Jurkat, Clone E6-1 (cell line): ENCODE measurements at places on chromosomes 11 and 22.

DNA sequence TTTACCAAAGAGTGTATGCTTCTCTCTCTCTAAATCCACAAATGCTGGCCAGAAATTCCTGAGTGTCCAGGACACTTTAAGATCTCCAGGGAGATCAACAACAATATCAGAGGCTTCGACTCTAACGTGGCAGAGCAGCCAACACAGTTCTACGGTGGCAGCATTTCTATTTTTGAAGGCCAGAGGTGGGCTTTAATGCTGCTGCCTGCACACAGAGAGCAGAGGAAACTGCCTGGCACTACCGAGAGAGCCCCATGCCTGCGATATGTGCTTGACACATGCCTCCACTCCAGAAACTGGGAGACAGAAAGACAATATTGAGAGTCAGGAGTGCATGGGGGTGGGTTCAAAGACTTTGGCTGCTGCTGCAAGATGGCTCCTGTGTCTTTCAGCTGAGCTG, 48.8 kb upstream of the GALNT18 start:
- DNase-seq = no peak

GRCh38 chr22:34567367-34567766, 498.6 kb upstream of the ISX start:
- no peak for DNase-seq

- DNase-seq = no peak
Measured at GRCh38 chr22:50713008-50713385, 25.0 kb upstream of the ACR start.

- no peak for DNase-seq
Measured at GRCh38 chr11:29119116-29119515, 897.7 kb downstream of the KCNA4 start.

- DNase-seq = no peak
Measured at GRCh38 chr22:46149512-46150033, 753 bp upstream of the PPARA start.

- peak; percentile 74 for DNase-seq
Measured at GRCh38 chr22:24875862-24876506, 70.0 kb downstream of the SGSM1 start.

GRCh38 chr22:36725366-36726006, 21.9 kb upstream of the CACNG2 start:
- DNase-seq = no peak

- no peak for DNase-seq
Measured at GRCh38 chr11:73598719-73599379, 937 bp upstream of the FAM168A start.

DNA sequence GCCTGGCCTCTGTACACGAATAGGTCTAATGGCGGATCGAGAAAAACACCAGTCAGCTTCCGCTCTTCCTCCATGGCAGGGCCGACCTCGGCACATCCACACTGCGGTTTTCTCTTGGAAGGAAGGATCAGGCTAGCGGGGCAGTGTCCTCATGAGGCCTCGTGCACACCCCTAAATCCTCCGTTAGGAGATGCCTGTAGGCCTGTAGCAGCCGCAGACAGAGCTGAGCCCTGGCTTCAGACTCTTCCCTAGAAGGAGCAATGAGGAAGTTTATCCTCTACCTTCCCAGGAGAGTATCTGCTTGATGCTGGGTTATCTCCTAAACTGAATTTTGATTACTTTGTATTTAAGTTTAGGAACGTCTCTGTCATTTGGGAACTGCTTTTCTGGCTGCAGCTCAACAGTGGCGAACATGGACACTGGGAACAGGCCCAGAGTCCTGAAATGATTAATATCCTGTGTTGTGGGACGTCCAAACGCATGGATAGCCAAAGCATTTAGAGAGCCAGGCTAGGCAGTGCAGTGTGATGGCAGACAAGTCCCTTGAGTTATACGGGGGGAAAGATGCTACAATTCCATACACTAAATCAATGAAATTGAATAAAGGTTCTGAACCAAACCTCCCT, 16.5 kb upstream of the BMAL1 start:
- no peak for DNase-seq

GRCh38 chr22:17647991-17648390, 9.4 kb downstream of the BCL2L13 start:
- DNase-seq = no peak

DNA sequence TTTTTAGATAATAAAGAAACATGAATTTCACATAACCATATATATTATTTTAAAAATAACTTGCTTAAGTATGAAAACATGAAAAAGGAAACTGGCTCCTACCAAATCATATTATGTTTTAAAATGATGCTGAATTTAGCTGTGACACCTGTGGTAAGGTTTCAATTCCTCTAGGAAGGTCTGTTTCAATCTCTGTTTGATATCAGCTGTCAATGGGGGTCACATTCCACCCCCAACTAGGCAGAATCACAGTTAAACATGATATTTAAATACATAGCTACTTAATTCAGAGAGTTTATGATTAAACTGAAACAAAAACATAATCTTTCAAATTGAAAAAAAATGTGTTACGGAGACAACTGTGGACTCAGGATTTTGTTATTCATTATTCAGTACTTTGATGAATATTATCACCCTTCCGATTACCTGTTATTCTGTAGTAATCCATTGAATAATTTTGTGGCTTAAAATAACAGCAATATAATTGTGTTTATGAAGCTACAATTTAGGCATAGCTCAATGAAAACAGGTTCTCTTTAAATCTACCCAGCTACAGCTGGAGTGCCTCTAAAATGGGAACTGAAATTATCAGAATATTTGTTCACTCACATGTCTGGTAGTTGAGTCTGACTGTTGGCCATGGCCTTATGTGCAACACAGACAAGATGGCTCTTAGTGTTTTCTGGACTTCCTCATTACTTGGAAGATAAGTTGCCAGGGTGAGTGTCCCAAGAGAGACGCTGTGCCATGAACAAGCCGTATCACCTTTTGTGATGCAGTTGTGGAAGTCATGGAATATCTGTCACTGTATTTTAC, 244.6 kb upstream of the ANO3 start:
- no peak for DNase-seq

- DNase-seq = no peak
Measured at GRCh38 chr22:42297778-42298177, 27.3 kb upstream of the TCF20 start.

DNA sequence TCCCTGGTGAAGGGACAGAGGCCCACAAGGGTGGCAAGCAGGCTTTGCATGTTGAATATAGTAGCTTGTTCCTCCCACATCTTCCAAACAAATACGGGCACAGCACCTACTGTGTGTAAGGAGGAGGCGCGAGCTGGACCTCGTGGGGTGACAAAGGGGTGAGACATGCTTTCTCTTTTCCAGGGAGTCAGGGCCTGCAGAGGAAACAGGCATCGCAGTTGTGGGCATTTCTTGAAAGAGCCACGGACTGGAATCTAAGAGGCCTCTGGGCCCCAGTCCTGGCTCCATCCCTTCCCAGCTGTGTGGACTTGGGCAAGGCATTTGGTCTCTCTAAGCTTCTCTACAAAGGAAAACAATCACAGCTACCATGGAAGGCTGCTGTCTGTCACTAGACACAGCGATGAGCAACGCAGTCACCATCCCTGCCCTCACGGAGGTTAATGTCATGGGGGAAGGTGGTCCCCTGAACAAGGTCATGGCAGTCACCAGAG, 13.0 kb upstream of the CDC42EP1 start:
- DNase-seq = no peak

DNA sequence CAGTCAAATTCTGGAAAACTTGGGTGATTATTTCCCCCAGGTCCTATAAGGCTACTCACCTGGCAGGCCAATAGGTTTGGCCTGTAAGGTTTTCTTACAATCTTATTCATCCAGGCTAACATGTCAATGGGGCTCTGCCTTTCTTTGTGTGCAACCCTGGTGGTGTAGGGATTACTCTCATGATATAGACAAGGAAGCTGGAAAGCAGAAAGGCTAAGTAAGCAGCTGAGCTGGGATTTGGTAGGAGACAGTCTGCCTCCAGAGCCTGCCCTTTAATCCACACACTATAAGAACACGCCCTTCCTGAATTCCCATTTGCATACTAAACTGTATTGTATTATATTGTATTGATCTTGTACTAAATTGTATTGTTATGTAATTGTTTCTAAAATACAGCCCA, 373.3 kb upstream of the CCDC90B start:
- DNase-seq = no peak

GRCh38 chr11:65554057-65554818, 3.9 kb downstream of the LTBP3 start:
- DNase-seq = peak; percentile 63
